Heart left ventricle (tissue), 16 donors: ENCODE measurements at places on chromosomes 12 and 14. TPM values are rescaled to one million over a fixed set of nuclear protein-coding genes. Genes with fewer than 3 reads are reported as not detected.

DNA sequence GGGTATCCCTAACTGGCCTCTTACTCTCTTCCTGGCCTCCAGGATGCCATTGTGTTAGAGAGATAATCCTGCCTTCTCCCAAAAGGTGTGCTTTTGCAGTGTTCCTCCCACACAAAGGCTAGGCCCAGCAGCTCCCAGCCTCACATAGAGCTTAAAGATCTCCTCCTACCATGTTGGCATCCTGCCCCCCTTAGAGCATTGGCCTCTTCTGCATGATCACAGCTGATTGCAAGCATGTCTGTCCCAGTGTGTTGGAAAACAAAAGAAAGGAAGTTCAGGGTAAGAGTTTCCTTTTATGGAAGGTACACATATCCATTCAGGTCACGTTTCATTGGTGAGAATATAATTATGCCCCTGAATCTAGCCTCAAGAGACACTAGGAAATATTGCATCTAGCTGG lies 405.4 kb downstream of the TMTC2 start:
- no peak for DNase-seq

GRCh38 chr14:50677527-50678063 lies 9.5 kb upstream of the SAV1 start:
- no peak for DNase-seq

- DNase-seq, result no peak
Measured at GRCh38 chr14:79758985-79759384, 452.3 kb downstream of the DIO2 start.

GRCh38 chr12:94286583-94287244 lies 138.3 kb downstream of the PLXNC1 start:
- no peak for DNase-seq

GRCh38 chr12:48115957-48116356 lies 3.2 kb upstream of the PFKM start:
- no peak for DNase-seq

DNA sequence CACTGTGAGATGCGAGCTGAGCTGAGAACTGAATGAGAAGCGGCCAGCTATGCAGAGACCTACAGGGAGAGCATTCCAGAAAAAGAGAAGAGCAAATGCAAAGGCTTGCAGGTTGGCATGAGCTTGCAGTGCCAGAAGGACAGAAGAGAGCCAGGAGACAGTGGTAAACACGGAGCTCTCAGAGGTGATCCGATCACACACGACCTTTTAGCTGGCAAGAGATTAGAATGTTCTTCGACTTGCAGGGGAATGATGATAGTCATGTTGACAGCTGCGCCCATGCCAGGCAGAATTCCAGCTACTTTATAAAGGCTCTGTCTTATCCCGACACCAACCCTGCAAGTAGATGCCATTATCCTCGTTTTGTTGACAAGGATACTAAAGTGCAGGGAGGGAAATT lies 256.8 kb downstream of the VRK1 start:
- no peak for DNase-seq

- no peak for DNase-seq
Measured at GRCh38 chr12:13425766-13426165, 229.2 kb downstream of the EMP1 start.

- no peak for DNase-seq
Measured at GRCh38 chr12:114747012-114747858, 63.3 kb upstream of the TBX3 start.

GRCh38 chr12:1934068-1934467 lies 15.6 kb upstream of the CACNA2D4 start:
- DNase-seq, result no peak

- DNase-seq, result no peak
Measured at GRCh38 chr12:115303723-115304309, 619.8 kb upstream of the TBX3 start.

DNA sequence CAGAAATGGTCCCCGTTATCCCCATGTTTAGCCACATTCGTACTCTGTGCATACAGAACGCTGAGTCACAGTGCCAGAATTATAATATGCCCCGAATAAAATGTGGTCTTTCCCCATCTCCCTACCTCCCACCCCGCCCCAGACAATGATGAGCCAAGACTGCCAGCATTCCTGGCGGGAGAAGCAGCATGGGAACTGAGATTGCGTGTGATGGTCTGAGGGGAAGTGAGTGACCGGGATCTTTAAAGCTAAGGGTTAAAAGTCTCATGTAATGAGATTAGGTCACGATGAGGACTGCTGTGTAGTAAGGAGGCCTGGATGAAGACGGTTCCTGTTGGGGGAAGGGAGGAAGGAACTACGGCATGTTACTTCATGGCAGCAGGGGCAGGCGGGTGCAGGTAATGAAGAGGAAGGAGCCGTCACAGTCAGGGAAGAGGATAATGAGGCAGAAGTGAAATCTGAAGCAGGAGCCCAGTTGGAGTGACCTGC lies 243.3 kb upstream of the FKBP4 start:
- no peak for DNase-seq

DNA sequence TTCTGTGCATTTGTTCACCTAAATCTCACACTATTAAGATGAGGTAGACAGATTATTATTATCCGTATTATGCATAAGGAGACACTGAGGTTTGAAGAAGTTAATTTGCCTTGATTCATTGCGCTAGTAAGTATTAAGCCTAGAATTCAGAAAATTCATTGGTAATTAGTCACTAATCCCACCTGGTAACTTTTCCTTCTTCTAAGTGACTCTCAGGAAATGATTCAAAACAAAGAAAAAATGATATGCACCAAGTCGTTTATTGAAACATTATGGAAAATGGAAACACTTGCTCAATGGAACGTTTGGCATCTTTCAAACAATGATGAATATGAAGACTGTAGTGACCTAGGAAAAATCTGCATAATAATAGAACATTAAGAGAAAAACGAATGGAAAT lies 15.2 kb downstream of the RFX4 start:
- no peak for DNase-seq

MYRFL gene
- 0.66 TPM for total RNA-seq

GNPTAB gene
- 44.1 TPM for total RNA-seq

ACSM4 gene
- not detected for total RNA-seq

ESPL1 gene
- total RNA-seq, result 1.00 TPM

GRIN2B gene
- total RNA-seq, result under 0.01 TPM

GPR68 gene
- not detected for total RNA-seq
